Renal cortex interstitium (tissue), 15 donors: ENCODE measurements at places on chromosomes 1 and 21. TPM values are rescaled to one million over a fixed set of nuclear protein-coding genes. Genes with fewer than 3 reads are reported as not detected.

C1orf167 gene
- polyA plus RNA-seq: not detected

KLHDC7A gene
- polyA plus RNA-seq: 11.1 TPM

LCE2B gene
- not detected for polyA plus RNA-seq

SPRR2F gene
- polyA plus RNA-seq: not detected

MFAP2 gene
- polyA plus RNA-seq: 226 TPM

NOTCH2 gene
- polyA plus RNA-seq: 169 TPM
